Right cardiac atrium (tissue), 5 donors: ENCODE measurements at places on chromosomes 11 and 22.

DNA sequence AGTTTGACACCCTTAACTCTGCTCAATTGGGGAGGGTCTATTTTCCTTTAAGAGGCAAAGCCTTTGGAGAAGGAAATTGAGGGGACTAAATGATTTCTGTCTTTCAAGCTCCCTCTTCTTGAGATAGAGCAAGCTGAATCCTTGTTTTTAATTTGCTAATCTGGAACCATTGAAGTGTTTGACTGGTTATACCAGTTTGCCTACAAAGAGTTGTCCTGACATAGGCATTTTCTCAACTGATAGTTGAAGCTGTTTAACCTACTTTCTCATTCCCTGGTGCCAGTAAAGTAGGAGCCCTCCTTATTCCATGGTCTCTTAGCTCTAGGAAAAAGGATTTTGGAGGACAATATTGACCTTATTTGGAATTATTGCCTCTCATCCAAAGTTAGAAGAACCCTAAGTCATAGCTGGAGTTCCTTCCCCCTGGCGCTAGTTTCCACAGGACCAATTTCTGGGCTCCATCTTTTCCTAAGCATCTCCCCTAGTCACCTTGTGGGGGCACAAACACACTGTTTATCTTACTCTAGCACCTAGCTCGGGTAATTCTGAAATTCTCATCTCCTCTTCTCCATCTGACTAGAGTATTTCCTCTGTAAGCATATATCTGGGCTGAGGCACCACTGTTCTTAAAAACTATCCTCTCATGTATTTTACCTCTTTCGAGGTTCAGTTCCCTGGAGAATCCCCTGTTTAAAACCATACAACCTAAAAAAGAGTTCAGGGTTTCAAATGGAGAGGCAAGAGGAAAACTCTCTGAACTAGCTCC is 7.4 kb downstream of the ZDHHC5 start:
- no peak for DNase-seq

DNA sequence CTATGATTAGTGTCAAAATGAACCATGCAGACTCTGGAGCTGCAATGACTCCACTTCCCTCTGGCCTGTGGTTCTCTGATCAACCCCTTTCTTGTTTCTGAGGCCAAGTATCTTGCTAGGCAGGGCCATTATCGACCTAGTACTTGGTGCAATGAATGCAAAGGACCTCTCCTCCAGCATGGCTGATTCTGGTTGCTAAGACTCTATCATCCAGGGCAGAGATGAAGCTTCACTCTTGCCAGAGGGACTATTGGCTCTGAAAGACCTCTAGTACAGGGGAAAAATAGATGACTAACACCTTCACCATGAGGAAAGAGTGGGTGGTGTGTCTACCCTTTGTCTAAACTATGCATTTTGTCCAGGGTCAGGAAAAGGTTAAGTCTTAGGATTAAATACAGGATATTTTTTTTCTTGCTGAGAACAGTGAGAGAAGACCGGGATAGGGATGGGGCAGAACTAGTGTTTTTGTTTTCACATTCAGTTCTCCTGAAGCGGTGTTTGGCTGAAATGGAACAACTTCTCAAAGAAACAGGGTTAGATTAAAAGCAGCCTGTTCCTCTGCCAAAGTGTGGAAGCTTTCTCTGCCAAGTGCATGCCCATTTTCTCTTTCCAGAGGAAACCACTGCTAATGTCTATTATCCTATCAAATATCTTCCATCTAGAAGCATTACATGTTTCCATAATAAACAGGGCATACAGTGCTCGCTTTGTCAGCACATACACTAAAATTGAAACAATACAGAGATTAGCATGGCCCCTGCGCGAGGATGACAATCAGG is 5.0 kb upstream of the MTFP1 start:
- DNase-seq: no peak

DNA sequence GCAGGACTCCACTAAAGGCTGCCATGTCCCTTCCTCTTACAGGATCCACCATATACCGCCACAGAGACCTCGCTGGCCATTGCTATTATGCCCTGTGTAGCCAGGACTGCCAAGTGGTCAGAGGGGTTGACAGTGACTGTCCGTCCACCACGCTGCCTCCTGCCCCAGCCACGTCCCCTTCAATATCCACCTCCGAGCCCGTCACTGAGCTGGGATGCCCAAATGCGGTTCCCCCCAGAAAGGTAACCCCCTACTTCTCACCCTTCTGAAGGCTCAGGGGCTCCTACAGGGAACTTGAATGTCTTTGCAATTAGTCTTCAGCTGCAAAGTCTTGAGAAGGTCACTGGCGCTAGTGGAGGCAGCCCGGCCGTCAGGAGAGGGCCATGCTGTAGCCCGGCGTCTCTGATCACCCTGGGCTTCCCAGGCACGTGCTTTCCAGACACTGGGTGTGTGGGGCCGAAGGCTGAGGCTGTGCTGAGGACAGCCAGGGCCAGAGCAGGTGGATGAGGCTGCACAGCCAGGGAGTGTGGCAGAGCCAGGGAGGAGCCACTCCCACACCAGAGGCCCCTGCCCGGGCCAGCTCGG is 30.0 kb upstream of the MUC5B start:
- DNase-seq: no peak

- peak; percentile 41 for DNase-seq
Observed at GRCh38 chr22:37910890-37911672, 5.0 kb downstream of the MICALL1 start.

- no peak for DNase-seq
Observed at GRCh38 chr11:16935518-16936302, 78.5 kb downstream of the PLEKHA7 start.

DNA sequence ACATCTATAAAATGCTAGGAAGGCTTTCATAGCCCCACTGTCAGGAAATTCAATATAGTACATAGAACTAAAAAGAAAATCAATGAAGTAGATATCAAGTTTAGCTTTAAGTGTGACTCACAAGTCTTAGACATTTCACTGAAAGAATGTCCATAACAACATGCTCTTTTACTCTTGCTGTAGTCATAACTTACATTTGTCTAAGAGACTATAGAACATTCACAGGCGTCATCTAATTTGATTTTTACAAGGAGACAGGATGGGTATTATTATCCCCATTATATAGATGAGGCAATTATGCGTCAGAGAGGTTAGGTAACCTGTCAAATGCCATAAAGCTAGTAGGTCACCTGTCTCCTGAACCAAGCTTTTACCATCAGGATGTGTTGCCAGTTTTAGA is 36.9 kb downstream of the BDNF start:
- DNase-seq: no peak

DNA sequence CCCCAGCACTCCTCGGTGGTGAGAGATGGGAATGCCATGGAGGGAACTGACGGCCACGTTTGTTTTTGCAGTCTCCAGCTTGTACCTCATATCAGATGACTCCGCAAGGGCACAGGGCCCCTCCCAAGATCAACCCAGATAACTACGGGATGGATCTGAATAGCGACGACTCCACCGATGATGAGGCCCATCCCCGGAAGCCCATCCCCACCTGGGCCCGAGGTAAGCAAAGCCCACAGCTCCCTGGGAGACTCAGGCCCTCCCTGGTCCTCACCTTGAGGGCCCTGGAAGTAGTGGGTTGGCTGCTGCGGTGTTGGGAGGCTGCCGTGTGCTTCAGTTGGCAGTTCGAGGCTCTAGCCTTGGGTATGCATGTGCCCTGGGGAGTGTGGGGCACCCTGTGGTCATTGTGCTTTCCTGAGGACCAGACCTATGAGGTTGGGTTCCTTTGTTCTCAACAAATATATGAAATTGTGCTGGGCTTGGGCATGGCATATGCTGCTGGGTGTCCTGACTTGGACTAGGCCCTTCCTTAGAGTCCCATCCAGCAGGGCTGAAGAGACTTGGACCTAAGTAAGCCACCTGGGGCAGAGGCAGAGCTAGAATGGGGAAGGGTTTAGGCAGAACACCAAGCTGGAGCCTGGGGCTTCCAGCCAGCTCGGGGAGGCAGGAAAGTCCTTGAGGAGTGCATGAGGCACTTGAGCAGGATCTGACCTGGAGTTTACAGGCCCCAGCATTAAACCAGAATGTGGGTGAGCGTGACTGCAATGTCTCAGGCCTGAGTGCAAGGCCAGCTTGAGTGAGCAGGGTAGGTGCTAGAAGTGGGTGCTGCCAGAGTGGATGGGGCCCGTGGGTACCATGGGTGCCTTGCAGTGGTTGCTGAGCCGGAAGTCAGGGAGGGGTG is 26.4 kb downstream of the INCENP start:
- DNase-seq: no peak

- no peak for DNase-seq
Observed at GRCh38 chr11:17244046-17244445, 32.5 kb upstream of the NUCB2 start.

- no peak for DNase-seq
Observed at GRCh38 chr11:76067099-76067498, 139.2 kb downstream of the WNT11 start.

- no peak for DNase-seq
Observed at GRCh38 chr22:29083933-29084591, 11.2 kb downstream of the KREMEN1 start.

- no peak for DNase-seq
Observed at GRCh38 chr22:47435826-47436225, 673.4 kb downstream of the TBC1D22A start.

- no peak for DNase-seq
Observed at GRCh38 chr11:111938687-111939160, 1.6 kb downstream of the DIXDC1 start.

DNA sequence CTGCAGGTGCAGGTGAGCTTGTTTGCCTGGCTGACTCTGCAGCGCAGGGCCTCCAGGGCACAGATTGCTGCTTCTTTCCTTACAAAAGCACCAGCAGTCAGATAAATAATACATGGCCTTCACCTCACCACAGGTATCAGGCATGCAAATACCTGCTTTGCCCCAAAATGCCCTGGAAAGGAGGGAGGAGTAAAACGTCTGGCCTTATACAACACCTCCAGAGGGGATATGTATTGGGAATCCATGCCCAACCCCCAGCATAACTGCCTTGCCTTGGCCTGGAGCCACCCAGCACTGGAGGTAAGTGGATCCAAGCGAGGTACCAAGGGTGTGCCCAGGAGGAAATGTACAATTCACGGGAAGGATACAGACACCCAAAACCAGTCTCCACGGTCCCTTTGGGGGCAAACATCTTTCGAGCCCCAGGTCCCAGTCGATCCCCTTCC is 860 bp downstream of the TMEM184B start:
- DNase-seq: no peak

- DNase-seq: no peak
Observed at GRCh38 chr11:69598147-69598546, 42.8 kb upstream of the CCND1 start.

DNA sequence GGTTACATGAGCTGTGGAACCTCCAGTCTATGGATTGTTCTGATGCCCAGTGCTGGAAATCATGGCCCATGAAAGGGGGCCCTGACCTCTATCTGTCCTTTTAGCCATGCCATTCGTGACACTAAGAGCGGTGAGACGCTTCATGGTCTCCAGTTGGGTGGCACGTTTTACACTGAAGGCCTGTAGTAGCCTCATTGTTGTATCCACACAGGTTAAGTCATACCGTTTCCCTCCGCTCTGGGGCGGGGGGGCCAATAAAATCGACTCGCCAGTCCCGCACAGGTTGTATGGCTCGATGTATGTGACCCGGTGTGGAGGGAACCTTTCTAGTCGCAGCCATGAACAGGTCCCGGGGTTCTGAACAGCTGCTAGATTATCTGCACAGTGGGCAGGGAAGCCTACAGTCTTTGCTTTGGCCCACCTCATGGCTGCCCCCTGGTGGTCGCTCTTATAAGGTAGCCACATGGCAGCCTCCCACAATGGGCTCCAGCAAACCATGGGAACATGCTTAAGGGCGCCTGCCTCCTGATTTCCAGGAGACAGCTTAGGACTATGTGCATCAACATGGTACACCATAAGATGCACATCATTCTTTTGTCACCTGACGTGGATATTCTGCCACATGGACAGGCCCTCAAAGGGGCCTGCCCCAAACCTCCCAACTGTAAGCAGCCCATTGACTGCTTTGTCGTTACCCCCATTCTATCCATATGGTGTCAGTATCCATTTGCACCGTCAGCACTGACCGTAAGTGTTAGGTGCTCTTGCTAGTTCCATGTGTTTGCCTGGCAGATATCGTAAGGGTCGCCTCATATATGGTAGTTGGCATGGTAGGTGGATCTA is 19.7 kb upstream of the APOL3 start:
- peak; percentile 92 for DNase-seq

- DNase-seq: no peak
Observed at GRCh38 chr11:95850137-95850536, 59.8 kb downstream of the CEP57 start.

DNA sequence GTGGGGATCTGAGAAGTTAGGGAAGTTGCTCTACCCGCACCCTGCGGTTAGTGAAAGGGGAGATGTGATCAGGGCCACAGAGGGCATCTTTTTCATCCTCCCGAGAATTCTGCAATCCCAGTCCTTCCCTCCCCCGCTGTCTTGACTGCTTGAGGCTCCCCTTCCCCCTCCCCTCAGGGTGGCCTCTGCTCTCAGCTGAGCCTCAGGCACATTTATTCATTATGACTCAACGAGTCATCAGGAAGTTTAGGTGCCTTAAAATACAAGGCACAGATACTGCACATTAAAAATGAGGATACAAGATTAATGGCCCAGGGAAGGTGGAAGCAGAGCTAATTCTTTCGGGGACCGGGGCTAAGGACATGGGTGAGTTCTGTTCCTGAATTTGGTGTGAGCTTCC is 104.0 kb downstream of the CACNA1I start:
- DNase-seq: no peak

- DNase-seq: no peak
Observed at GRCh38 chr11:122095681-122096262, 20.2 kb downstream of the BLID start.

GRCh38 chr11:128335729-128336128 is 251.6 kb downstream of the ETS1 start:
- DNase-seq: no peak

- DNase-seq: peak; percentile 35
Observed at GRCh38 chr11:3853899-3854659, 1.4 kb upstream of the STIM1 start.

- DNase-seq: peak; percentile 45
Observed at GRCh38 chr22:46373159-46373558, 37.6 kb downstream of the TRMU start.

DNA sequence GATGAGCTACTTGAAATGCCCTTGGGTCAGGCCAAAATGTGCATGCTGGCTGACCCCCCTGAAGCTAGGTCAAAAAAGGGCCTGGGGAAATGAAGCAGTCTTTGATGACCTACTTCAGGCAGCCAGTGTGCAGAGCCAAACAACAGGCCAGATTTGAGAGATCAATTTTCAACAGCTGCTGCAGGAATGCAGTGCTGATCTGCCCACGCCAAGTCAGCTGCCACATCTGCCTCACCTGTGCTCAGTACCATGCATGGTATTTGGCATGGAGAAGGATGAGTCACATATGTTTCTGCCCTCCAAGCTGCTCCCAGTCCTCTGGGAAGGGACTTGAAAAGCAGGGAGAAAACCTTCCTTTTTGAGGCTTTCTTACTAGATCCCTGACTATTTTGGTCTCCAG is 35.8 kb downstream of the MTNR1B start:
- no peak for DNase-seq

DNA sequence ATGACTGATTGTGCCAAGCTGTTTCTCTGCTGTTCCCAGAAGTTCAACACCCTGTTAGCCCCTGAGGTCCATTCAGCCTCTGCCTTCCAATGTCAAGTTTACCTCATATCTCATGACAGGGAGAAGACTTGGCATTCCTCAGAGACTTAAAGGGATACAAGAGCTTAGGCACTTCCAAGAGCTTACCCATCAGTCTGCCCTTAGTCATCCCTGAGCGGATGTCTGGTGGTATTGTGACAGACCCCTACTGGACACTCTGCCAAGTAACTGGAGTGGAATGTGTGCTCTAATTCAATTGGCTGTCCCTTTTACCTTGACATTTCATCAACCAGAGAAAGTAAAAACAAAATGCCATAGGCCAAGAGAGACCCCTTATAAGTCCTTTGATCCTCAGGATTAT is 151.5 kb downstream of the AASDHPPT start:
- no peak for DNase-seq

GRCh38 chr22:50724616-50725015 is 13.4 kb upstream of the ACR start:
- DNase-seq: peak; percentile 53
